Astrocyte (in vitro differentiated cells and primary cell): ENCODE measurements at places on chromosomes 3 and 15. TPM values are rescaled to one million over a fixed set of nuclear protein-coding genes. Genes with fewer than 3 reads are reported as not detected.

Gene SUSD5
- total RNA-seq = 2.8 and 2.9 TPM in 2 replicates

Gene SEC22C
- 36.7 and 37.4 TPM in 2 replicates for total RNA-seq

Gene IMPG2
- 0.26 and 0.30 TPM in 2 replicates for total RNA-seq

Gene HDGFL3
- 72.9 and 91.9 TPM in 2 replicates for total RNA-seq

Gene ARPIN
- total RNA-seq = 4.8 and 5.9 TPM in 2 replicates

Gene GOLGA6B
- total RNA-seq = 0.36 TPM in 1 of 2 replicates, not detected in the other

Gene CHRFAM7A
- total RNA-seq = 0.64 and 1.8 TPM in 2 replicates

Gene SEMA5B
- 1.0 and 2.1 TPM in 2 replicates for total RNA-seq

DNA sequence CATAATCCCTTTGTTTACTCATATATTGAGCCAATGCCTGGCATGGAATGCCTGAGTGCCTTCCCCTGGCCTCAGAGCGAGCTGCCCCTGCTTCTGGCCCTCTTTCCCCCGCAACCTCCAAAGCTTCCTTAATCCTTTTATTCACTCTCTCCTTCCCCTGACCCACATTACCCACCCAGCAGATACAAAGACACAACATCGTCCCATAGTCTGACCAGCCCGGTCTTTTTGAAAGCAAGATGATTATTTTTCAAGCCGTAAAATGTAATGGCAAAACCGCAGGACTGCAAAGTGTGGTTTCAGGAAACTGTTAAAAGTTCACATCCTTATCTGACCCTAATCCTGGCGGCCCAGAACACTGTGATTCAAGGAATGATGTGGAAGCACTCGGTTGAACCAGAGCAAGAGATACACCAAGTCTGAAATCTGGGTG lies 78.4 kb upstream of the LRTM1 start:
- peak; percentile 56 for DNase-seq

- DNase-seq = no peak
Observed at GRCh38 chr15:56608993-56609392, 124.3 kb downstream of the ZNF280D start.

DNA sequence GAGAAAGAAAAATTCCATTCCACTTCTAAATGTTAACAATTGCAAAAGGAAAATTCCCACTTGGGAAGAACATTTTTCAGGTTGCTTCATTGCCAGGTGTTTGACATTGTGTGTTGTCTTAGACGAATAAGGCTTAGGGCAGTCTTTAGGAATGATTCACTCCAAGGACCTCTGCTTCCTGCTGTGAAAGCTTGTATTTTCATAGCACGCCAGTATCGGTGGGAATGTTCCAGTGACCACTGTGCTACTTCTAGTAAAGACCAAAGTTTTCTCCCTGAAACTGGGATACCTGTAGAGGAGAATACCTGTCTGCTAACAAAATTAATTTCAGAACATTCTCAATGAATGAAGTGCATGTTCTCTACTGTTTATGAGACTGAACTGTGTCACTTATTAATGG lies 64.1 kb downstream of the CDIN1 start:
- peak; percentile 67 for DNase-seq

DNA sequence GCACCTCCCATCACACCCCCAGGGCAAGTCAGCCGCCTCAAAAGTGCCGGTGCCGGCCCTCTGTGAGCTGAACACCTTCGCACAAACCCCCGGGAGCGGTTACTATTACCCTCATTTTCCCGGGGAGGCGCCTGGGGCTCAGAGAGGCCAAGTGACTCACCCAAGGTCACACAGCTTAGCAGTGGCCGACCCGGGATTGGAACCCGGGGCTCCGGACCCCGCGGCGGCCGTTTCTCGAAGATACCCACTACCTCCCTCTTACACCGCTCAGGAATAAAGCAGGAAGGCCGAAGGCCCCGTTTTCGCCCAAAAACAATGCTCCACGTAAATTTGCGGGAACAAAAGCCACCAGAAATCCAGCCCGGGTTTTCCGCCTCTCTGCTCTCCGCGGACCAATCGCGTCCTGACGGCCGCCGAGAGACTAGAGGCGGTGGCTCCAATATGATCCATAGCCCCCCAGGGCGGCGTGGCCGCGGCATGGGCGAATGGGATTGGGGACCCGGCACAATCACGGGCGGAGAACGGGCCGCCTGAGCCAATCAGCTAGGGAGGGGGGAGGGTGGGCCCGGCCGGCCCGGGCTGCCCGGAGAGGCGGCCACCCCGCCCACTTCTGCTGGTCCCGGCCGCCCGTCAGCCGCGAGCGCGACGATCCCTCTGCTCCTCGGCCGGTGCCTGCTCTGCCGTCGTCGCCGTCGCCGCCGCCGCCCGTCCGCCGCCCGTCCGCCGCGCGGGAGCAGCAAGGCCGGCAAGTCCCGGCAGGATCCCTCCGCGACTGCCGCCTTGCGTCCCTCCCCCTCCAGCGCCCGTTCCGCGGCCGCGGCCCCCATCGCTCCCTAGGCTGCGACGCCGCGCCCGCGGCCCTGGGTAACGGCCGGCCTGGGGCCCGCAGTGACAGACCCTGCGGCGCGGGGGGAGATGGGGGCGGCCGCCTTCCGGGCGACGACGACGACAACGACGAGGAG lies 177.0 kb downstream of the OR4M2 start:
- DNase-seq = no peak

DNA sequence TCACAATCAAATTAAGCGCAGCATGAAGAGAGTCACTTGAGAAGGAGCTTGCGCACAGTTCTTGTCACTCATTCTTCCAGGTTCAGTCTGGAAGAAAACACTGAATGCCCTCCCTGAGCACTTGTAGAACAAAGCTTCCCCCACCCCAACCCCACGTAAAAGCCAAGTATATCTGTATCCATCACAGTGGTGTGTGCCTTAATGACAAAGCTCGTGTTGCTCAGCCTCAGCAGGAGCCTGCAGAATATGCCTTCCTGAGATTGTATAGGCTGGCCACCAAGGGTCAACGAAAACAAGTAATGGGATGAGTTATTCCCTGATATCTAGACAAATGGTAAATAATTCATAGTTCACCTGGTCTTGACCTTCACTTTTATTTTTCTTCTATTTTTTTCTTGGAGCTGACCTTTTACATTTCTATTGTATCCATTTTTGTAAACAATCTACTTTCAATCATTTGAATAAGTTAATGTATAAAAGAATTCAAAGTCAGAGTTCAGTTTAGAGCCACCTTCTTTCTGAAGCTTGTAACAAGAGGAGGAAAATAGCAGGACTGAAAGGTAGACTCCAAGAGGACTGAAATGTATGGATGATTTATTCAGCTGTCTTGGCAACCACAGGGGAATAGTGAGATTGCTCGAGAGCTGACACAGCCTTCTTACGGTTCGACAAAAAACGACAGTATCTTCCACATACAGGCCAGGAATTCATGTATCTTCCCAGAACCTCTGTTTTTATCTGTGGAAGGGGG lies 405.5 kb upstream of the TPM1 start:
- DNase-seq = no peak

DNA sequence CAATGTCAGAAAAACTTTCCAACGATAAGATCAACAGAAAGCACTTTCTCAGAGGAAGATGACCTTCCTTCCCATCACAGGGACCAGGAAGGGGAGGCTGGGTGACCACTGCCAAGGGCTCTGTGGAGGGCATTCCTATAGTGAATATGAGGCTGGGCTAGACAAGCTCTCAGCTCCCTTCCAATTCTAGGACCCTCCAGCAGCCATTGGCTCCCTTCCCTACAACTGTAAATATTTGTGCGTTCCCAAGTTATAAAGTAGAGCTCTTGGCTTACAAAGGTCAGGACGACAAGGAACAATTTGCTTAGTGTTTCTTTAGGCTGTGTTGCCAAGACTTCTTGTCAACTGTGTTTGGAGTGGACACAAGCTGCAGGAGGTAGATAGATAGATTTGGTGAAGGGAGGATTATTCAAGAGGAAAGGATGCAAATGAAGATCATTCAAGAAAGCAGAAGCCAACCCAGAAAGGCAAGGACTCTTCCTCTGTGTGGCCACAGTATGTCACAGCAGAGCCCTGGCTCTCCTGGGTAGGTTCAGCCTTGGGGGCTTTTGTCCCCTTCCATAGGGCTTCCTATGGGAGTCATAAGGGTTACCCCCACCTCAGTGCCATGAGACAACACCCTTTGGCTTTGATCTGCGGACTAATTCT lies 223.6 kb upstream of the TLE3 start:
- no peak for DNase-seq

DNA sequence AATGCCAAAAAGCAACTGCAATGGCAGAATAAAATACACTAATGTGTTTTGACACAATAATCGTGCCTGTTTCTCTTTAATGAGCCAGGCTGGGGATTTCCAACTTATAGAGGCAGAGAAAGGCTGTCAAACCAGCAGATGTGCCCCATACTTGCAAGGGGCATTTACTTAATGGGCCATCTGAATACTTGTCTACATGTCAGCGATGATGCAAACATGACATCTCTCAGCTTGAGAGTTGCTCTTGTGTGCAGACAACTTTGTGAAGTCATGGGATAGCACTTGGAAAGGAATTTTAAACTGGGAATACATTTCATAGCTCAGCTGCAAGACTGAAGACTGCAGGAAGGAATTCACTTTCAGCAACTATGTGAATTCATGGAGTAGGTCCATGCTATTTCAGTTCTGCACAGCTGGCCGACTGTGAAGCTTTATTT lies 127.4 kb upstream of the ADAMTS9 start:
- DNase-seq = peak; percentile 34

DNA sequence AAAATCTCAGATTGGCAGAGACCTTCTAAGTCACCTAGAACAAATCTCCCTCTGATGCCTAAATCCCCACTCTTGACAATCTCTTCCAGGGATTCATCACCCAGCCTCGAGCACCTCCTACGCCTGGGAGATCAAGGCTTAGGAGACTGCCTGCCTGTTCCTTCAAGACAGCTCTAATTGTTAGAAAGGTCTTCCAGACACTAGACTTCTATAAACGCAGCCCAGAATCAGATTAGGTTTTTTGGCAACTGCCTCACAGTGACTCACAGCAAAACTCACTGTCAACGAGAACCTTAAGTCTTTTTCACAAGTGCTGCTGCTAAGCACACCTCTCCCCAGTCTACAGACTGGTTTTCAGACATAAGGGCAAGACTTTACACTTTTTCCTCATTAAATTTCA lies 23.1 kb downstream of the SRGAP3 start:
- peak; percentile 87 for DNase-seq

- no peak for DNase-seq
Observed at GRCh38 chr3:135059580-135059979, 264.5 kb downstream of the EPHB1 start.

GRCh38 chr3:112376992-112377391 lies 44.0 kb downstream of the CD200 start:
- peak; percentile 92 for DNase-seq

DNA sequence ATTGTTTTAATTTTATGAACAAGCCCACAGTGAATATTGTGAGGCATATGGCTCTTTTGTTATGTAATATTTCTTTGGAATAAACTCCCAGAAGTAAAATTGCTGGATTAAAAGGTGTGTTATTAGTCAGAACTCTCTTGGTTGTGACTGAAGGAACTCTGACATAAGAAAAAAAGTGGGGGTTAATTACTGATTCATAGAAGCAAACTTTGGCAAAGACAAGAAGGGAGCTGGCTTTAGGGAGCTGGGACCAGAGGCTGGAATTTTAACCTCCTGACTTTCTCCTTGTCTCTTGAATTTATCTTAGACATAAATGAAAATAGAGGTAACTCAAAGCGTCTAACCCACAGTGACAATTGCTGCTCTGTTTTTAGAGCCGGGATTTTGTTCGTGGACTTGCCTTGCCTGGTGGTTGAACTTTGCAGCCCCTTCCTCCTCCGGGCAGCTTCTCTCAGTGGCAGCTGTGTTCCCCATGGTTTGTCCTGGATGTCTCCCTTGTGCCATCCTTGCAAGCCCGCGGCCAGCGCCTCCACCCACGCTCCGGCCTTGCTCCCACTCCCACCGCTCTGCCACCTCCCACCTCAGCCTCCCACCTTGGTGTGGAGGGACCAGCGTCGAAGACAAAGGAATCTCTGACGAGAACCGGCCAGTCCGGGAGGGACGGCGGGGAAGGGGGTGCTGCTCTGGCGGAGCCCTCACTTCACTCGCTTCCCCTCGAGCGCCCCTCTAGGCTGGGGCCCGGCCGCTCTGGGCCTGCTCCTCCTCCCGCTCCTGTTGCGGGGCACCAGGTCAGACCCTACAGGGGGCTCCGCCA lies 28.0 kb downstream of the ARHGAP31 start:
- peak; percentile 63 for DNase-seq

GRCh38 chr3:933326-933725 lies 159.5 kb upstream of the CNTN6 start:
- no peak for DNase-seq

- no peak for DNase-seq
Observed at GRCh38 chr3:133089906-133090485, 51.8 kb downstream of the TMEM108 start.

DNA sequence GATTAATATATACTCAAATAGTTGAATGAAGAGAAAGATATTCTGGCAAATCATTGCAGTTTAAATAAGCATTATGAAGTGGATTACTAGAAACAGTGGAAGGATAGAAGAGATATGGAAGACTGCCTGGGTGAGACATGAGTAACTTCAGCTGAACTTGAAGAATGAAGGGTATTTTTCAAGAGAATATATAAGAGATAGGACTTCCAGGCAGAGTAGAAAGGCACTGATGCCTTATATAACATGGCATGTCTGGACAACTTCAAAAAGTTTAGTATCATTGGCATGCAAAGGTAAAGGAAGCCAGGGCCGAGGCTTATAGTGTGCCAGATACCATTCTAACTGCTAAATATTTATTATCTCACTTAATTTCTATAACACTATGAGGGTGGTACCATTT lies 126.5 kb upstream of the SLC7A14 start:
- DNase-seq = no peak
